Jurkat, Clone E6-1 (cell line): ENCODE measurements at places on chromosomes 1 and 21.
A peak's percentile ranks its signal among the peaks of the same experiment; 100 is the strongest.

DNA sequence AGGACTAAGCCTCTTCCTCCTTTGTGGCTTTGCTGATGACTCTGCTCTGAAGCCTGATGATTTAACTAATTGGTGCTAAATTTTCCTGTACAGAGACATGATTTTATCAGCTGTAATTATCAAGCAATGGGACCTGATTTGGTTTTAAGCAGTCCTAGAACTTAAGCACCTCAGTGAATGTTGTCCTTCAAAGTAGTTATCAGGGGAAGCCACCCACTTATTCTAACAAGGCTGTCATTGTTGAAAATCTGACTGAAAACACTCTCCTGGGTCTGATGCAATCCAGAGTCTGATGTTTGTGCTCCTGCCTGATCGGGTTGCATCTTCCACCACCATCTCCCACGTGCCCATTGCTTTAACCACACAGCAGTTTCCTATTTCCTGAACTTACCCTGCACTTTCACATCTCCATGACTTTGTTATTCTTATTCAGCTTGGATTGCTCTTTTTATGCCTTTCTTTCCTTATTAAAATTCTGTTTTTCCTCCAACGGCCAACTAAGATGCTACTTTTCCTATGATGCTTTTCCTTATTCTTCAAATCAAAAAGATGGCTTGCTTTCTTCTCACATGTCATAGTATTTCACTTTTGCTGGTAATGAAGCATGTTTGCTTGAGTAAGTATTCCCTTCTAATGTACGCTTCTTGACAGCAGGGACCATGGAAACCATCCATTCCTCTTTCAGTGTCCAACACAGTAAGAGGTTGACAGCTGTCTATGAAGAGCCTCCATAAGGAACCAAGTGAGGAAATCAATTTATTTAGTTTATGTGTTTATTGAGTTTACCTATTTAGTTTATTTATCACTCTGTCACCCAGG, 55.0 kb downstream of the S1PR1 start:
- DNase-seq, result peak; percentile 88

- DNase-seq, result no peak
Observed at GRCh38 chr1:181344091-181344490, 139.2 kb upstream of the CACNA1E start.

DNA sequence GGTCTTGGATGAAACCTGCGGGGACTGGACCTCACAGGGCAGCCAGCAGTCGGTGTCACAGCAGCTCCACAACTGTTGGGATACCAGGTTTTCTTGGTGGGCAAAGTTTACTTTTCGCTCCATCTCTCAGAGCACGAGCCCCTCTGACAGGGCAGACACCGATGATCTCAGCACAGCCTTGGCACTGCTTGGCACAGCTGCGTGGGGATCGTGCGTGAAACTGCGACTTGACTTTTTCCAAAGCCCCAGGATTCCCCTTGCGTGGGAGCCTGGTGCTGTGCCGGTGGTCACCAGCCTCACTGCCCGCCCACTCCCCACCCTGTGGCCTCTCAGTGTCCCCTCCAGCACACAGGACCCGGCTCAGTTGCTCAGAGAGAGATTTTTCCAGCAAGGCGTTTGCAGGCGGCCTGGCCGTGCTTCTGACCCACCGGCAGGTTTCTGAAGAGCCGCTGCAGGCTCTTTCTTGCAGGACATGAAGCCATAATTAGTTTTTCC, 57.3 kb downstream of the SIK1 start:
- DNase-seq, result no peak

- no peak for DNase-seq
Observed at GRCh38 chr1:166918956-166919316, 42.9 kb upstream of the TADA1 start.

GRCh38 chr1:52328615-52329014, 37.4 kb downstream of the CC2D1B start:
- DNase-seq, result no peak

DNA sequence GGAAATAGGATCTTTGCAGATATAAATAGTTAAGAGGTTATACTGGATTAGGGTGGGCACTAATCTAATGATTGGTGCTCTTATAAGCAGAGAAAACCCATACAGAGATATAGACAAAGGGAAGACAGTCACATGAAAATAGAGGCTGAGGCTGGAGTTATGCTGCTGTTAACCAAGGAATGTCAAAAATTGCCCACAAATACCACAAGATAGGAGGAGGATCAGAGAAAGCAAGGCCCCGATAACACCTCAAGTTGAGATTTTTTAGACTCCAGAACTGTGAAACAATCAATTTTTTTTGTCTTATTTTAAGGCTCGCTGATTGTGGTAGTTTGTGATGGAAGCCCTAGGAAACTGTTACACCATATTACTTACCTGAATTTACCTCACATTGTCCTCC, 513.2 kb downstream of the COL11A1 start:
- peak; percentile 7 for DNase-seq

GRCh38 chr21:45179568-45180245, 105.3 kb downstream of the ADARB1 start:
- no peak for DNase-seq

GRCh38 chr1:9338397-9339246, 45.9 kb downstream of the SPSB1 start:
- DNase-seq, result no peak

GRCh38 chr1:2460203-2460602, 15.9 kb upstream of the PLCH2 start:
- DNase-seq, result no peak

GRCh38 chr1:94531664-94532063, 9.9 kb downstream of the F3 start:
- no peak for DNase-seq

DNA sequence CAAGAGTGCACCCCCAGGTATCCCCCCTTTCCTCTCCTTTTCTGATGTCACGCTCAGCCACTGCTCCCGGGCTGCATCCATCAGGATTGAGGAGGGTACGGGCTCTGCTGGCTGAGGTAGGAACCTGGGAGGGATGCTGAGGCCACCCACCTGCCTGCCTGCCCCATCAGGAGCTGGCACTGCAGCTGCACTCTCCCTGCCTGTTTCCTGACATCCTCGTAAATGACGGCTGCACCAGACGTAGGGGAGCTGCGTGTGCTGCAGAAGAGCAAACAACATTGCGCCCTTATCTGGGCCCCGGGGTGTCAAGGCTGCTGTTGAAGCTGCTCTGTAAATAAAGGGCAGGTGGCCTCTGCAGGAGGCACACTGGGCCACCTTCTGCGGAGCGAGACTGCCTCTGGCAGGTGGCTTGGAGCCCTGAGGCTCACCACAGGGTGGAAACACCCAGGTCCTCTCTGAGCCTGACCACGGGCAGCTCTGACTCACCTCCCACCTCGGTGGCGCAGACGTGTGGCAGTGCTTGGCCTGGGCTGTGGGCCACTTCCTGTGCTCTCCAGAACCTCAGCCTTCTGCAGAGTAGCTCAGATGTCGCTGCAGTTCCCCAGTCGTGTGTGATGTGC, 30.9 kb downstream of the SNAP47 start:
- DNase-seq, result peak; percentile 67
